ENCODE measurements at places on chromosomes 16 and 17.

DNA sequence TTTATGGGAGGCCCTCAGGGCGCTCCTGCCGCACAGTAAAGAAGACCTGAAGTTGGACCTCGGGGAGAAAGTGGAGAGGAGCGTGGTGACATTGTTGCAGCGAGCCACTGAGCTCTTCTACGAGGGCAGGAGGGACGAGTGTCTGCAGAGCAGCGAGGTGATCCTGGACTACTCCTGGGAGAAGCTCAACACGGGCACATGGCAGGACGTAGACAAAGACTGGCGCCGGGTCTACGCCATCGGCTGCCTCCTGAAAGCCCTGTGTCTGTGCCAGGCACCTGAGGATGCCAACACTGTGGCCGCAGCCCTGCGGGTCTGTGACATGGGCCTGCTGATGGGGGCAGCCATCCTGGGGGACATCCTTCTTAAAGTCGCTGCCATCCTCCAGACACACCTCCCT, 6.8 kb downstream of the KDM8 start:
- DNase-seq = no peak

- DNase-seq = no peak
Observed at GRCh38 chr16:11414815-11415775, 69.8 kb downstream of the RMI2 start.

GRCh38 chr16:3029491-3030221, 5.8 kb downstream of the THOC6 start:
- DNase-seq = peak; percentile 37

DNA sequence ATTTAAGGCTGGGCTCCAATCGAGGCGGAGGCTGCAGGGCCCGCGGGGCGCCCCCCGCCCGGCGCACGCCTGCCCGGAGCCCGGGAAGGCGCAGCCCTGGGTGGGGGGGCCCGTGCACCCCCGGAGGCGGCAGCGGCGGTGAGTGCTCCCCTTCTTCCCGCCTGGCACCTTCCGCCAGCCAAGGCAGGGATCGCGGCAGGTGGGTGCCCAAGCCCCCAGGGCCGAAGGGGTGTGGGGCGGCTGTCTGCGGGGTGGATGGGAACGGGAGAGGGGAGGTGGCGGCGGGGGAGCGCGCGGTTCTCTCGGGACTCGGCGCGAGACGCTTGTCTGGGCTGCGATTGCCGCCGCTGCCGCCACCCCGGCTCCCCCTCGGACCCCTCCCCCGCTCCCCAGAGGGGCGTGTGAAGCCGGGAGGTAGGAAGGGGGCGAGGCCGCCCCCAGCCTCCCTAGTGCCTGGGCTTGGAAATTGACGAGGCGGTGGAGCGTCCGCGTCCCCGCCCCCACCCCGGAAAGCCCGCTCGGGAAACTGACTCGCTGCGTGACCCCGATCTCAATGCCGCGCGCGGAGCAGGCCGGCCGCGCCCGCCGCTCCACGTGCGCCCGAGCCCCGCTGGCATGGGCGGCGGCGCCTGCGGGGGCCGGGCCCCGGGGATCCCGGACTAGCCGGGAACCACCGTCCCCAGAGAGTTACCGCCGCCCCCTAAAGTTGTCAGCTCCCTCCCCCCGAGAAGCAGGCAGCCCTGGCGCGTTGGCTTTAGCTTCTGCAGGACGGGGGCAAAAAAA, 231.5 kb downstream of the MRTFB start:
- no peak for DNase-seq

- no peak for DNase-seq
Observed at GRCh38 chr16:57986196-57986595, 14.3 kb downstream of the ZNF319 start.

DNA sequence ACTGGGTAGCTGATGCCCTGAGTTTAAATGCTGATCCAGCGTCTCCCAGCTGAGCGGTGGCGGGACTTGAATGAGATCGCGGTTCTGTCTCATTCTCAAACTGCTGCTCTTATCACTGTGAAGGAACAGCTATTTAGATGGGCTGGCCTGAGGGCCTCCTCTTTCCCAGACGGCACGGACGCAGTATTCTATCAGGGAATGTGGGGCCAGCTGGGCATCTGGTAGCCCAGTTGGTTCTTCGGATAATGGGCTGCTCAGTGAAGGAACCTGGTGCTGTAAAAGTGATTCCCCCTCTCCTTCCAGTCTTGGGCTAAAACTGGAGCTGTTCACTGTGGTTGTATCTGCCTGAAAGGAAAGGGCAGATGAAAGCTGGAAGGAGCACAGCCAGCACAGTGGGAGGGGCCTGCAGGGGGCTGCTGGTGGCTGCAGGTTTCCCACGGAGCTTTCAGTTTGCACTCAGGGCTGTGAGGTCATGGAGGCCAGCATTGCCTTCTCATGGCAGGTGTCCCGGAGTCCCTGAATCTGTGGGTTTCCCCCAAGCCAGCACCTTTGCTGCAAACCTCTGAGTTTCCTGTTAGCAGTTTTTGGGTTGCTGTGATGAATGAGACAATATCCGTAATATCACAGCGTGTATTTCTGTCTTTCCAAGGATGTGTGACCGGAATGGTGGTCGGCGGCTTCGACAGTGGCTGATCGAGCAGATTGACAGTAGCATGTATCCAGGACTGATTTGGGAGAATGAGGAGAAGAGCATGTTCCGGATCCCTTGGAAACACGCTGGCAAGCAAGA, 3.6 kb downstream of the IRF8 start:
- no peak for DNase-seq

DNA sequence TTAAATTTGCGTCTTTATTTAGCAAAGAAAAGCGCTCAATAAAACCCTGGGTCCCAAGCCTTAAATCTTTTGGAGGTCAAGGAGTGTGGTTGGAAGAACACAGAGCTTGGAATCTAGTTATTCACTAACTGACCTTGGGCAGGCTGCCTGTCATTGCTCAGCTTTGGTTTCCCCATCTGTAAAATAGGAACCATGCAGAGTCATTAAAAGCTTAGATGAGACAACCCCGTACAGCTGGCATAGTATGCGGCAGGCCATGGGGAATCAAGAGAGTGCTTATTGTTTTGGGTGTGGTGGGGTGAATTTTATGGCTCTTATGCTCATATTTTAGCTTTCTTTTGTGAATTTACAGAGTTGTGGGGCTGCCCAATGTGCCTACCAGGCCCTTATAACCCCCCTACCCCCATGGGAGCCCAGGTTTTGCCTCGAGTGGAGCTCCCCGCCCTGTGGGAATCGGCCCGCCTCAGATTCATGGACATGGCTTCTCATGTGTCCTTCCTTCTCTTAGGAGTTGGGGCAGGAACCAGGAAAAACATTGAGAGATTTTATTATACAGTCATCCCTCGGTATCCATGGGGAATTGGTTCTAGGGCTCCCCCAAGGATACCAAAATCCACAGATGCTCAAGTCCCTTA, 113.5 kb downstream of the CLEC16A start:
- DNase-seq = no peak

DNA sequence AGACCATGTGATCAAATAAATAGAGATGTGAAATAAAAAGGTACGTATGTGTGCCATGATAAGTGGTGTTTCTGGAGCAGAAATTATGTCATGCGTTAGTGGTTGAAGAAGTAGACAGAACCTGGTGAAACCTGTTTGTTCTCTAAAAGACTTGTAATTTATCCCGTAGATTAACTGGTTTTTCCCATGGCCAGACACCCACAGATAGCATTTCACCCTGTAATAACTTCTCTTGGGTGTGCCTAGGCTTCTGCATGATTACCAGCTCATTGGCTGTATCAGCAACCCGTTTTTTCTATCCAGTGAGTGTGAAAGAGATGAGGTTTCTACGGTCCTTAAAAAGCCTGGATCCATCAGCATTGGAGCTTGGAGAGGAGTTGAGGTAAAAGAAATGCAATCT, 471.3 kb downstream of the NPIPA7 start:
- DNase-seq = no peak

DNA sequence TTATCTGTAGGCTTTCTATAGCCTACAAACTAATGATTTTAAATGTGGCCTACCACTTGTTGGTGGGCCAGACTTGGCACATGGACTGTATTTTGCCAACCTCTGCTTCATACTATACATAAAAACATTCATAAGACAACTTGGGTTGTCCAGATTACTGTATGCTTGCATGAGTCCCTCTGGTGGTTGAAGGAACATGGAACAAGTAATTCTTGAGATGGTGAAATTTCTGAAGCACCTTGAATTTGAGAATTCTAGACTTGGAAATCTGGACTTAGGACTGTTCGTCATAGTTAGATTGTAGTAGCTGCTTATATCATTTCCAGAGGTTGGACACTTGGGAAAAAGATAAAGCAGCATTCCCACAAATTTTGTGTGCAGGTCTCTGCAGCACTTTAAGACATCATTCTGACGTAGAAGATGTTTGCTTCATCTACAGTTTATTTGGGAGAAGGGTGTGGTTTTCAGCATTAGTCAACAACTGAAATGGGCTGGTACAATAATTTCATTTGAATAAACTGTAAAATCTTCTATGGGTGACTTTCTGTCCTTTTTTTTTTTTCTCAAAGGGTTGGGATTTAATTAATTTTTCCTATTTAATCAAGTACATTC, 31.2 kb downstream of the NFATC3 start:
- DNase-seq = peak; percentile 12

DNA sequence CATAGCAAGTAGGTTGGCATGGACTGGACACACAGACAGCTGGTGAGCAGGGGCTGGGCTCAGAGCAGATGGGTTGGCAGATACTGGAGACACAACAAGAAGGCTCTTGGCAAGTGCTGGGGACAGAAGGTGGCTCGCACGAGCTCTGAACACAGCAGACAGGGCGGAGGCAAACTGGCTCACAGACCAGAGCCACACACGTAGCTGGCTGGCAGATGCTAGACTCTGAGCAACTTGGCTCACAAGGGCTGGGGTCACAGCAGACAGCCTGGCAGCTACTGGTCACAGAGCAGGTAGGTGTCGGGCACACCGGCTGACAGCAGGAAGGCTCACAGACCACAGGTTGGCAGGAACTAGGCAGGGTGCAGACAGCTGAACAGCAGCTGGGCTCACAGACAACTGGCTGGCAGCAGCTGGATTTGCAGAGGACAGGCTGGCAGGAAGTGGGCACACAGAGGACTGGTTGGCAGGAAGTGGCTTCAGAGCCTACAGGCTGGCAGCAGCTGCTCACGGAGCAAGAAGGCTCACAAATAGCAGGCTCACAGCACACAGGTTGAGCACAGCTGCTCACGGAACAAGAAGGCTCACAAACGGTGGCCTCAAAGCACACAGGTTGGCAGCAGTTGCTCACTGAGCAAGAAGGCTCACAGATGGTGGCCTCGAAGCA, 725 bp downstream of the KRTAP16-1 start:
- DNase-seq = no peak

- DNase-seq = no peak
Observed at GRCh38 chr17:74351552-74352210, 10.0 kb downstream of the BTBD17 start.

Data from fibroblast of skin of abdomen (primary cell).